ENCODE measurements at places on chromosomes 2 and 18. TPM values are rescaled to one million over a fixed set of nuclear protein-coding genes. Genes with fewer than 3 reads are reported as not detected.

Gene ADGRF3
- 0.28 TPM for total RNA-seq

Gene ASTL
- 0.18 TPM for total RNA-seq

Gene DOK1
- total RNA-seq: 17.9 TPM

Gene UPP2
- not detected for total RNA-seq

Gene PRSS56
- total RNA-seq: not detected

DNA sequence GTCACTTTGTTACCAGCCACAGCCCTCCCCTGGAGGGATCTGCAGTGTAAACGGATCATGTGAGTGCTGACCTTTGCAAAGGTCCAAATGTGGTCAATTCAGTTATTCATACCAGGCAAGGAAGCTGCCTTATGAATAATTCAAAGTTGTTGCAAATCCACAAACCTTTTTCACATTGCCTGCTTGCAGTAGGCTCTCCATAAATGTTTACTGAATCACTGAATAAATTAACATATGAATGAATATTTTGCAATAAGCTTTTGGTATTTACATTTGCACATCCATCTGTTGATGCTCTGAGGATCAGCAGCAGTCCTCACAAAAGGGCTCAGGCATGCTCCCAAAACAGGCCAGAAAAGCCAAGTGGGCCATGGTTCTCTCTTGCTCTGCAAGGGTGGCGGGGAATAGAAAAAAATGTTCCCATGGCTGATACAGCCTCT is 156.8 kb downstream of the VAPA start:
- no peak for DNase-seq

- no peak for DNase-seq
These were observed 107.9 kb downstream of the FAM124B start for GRCh38 chr2:224293976-224294375.

GRCh38 chr2:25819597-25820039 is 58.7 kb downstream of the ASXL2 start:
- DNase-seq: no peak

DNA sequence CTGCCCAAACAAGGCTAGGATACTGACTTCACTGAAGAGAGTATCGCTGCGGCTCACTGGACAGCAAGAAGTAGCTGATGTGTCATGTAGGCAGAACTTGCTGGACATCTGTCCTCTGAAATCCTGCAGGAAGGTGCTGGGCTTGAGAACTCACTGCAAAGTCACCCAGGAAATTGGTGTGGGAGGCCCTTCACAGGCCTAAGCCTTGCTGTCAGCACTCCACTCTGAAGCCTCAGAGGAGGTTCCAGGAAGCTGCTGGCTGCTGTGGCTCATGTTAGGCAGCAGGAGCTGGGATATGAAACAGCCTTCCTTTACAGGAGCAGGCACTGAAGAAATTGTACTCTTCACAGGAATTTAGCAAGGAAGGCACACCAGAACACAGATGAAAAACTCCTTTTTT is 88.3 kb upstream of the CCDC68 start:
- DNase-seq: no peak

GRCh38 chr2:225670111-225670974 is 270.8 kb downstream of the NYAP2 start:
- peak; percentile 66 for DNase-seq

- DNase-seq: peak; percentile 24
These were observed 11.5 kb upstream of the DIPK1C start for GRCh38 chr18:74468547-74469061.

- peak; percentile 64 for DNase-seq
These were observed 143.3 kb downstream of the PXDN start for GRCh38 chr2:1601067-1601412.

DNA sequence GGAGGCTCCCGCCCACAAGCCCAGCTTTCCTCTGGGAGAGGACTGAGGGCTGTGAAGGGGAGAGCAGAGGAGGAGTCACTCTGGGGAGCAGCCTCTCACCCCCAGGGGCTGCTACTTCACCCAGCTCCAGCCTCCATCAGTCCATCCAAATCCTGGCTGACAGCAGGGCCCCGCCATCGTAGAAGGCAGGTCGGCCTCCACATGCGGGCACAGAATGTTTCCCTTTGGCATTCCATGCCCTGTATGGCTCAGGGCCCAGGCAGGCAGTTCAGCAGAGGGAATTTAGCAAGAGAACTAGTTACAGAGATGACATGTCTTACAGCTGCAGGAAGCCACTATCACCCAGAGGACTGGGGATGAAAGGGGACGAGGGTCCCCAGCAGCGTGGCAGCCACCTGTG is 6.4 kb upstream of the ODC1 start:
- no peak for DNase-seq

DNA sequence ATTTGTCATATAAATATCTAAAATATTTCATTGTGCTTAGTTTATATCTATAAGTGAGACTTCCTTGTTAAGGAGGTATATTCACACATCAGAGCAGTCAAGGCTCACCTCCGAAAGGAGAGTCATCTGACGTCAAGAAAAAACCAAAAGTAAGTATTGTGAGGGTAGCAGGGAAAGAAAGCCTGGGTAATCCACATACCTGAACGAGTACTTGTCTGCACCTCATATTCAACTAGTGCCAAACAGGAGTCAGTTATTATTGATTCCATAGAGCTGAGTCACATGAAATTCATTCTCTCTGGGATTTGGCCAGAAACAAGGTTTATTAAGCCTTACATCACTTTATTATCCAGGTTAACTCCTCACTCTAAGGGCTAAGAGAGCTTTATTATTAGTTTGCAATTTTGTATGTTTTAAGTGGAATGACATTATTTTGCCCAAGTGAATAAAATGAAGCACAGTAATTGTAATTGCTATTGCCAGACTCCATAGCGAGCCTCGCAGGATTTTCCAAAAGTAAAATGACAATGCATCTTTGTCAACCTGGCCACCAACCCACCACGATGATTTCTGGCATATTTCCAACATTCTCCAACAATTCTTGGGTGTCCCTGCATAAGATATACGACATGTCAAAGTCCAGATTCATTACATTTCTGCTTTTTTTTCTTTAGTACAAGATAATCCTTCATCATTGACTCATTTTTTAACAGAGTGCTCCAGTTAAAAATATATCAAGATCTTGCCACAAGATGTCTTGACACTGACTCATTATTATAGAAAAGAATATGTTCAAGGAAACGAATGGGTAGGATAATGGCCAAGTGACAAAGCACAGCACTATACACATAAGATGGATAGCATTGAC is 1210.4 kb upstream of the ACVR2A start:
- peak; percentile 23 for DNase-seq

DNA sequence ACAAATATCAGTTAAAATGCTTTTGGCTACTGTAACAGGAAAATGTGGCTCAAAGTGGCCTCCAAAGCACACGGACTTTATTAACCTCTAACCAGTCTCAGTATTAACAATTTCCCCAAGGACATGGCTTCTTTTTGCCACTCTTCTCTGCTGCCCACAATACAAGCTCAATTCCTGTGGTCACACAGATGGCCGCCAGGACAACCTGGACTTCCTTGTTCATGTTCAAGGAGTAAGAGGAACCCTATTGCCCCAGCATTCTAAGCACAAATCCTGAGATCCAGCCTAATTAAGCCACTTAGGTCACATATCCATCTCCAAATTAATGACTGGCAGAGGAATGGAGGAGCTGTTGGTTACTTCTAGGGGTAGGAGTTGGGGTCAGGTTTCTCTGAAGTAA is 38.2 kb downstream of the AOX1 start:
- no peak for DNase-seq

- no peak for DNase-seq
These were observed 75.3 kb upstream of the CHN1 start for GRCh38 chr2:175080479-175080878.

GRCh38 chr2:147325990-147326389 is 518.8 kb upstream of the ACVR2A start:
- DNase-seq: no peak

DNA sequence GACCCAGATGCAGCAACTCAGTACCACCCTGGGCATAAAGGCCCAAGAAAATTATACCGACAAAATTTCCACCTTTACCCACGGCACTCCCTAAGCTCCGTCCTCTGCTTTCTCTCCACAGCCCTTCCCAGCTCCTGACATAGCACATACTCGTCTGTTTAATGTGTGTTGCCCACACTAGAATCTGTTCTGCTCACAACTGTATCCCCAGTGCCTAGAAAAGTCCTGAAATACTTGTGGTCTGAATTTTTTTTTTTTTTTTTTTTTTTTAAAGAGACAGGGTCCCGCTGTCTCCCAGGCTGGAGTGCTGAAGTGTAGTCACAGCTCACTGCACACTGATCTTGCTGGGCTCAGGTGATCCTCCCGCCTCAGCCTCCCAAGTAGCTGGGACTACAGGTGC is 62.3 kb downstream of the ADCY3 start:
- no peak for DNase-seq

DNA sequence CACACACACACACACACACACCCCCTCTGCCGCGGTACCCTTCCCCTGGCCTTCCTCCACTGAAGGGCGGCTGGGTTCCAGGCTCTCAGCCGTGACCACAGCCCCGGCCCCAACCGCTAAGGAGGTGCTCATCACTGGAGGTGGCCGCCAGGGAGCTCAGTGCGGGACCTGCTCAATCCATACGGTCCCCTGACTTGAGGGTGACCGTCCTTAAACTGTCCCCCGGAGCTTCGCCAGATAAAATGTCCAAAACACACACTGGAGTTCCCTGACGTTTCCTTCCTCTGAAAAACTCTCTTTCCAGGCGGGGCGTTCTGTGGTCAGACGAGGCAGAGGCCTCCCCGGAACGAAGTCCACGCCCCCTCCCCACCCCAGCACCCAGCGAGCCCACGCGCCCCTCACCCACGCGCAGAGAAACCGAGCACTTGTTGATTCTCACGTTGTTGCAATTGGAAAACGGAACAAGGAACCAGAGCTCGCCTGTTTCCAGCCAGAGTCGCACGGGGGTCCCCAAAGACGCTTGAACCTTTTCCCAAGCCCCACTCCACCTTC is 1.4 kb downstream of the MBP start:
- peak; percentile 17 for DNase-seq

DNA sequence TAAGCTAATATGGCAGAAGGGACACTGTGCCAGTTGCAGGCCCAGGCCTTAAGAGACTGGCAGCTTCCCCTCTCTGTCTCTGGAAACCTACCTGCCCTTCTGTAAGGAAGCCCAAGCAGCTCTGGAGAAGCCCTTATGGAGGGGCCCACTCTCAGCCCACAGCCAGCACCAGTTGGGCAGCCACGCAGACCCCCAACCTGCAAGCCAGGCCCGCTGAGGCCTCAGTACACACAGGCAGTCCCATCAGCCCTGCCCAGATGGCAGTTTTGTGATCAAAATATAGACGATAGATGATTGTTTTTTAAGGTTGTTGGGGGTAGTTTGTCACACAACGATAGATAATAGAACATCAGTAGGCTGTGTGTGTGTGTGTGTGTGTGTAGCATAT is 36.8 kb upstream of the ALPP start:
- DNase-seq: no peak

DNA sequence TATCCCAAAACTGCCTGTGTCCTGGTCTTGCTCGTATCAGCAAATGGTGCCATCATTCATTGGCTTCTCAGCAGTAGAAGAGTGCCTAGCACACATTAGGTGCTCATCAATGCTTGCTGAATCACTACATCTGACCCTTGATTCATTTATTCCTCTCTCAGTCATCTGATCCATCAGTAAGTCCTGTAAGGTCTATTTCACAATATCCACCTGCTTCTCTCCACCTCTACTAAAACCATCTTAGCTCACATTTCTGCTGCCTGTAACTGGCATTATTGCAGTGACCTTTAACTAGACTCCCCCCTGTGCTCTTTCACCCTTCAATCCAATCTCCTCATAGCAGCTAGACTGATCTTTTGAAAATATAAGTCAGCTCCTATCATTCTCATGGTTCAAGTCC is 387.6 kb upstream of the SPRED2 start:
- DNase-seq: no peak

GRCh38 chr2:19046986-19047780 is 311.2 kb downstream of the OSR1 start:
- no peak for DNase-seq

- DNase-seq: no peak
These were observed 247.0 kb downstream of the ICOS start for GRCh38 chr2:204183608-204184007.

GRCh38 chr2:182866095-182866460 is 359 bp downstream of the FRZB start:
- DNase-seq: no peak

DNA sequence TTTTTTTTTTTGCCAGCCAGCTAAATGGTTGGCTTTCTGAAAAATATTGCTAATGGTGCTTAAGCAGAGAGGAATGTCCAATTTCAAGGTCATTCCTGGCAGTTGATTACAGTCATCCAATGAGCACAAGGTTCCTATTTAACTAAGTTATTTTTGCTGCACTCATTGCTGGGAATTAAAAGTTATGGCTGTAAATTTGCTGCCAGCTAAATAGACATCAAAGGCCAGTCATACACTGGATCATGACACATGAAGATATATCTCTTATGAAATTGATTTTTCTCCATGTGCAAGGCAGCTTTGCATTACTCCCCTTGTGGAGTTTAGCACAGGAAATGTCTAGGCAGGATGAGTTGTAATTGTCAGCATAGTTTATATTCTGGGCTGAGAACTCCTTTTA is 1898.4 kb upstream of the CELF4 start:
- DNase-seq: no peak

GRCh38 chr2:190266314-190266713 is 53.3 kb downstream of the HIBCH start:
- no peak for DNase-seq

DNA sequence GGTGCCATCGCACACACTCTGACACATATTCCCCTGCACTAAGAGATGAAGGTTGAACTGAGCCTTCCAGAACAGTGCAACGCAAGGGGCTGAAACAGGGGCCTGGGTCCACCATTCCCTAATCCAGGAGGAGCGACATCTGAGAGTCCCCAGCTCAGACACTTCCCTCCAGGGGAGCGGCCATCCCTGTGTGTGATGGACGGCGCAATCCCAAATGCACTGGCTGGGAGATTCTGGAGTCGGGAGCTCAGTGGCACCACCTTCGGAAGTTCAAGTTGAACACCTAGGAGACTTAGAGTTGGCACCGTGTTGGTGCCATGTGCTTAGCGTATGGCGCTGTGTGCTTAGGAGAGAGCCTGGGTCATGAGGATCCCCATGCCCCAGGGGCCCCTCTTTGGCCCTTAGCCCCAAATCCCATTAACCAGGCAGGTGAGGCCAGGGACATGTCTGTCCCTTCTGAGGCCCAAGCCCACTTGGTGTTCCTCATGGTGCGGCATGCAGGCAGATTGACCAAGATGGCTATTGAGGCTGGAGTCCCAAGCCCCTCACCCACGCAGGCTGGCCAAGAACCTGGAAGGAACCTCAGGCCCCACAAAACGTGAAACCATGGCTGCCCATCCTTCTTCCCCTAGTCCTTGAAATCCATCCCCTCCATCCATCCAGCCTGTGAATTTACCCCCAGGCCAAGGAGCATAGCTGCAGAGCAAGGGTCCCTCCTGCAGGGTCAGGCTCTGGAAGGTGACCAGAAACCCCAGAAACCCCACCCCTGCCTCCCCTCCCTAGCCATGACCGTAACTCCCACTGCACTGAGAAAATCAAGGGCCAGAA is 114.1 kb upstream of the OTOS start:
- DNase-seq: no peak

- no peak for DNase-seq
These were observed 253.8 kb downstream of the AFF3 start for GRCh38 chr2:99888617-99889016.

- DNase-seq: no peak
These were observed 241.4 kb downstream of the SLC8A1 start for GRCh38 chr2:40210344-40210967.

Measured in HT-29 (cell line).